SJSA1 (cell line): ENCODE measurements at places on chromosomes 5 and 9. TPM values are rescaled to one million over a fixed set of nuclear protein-coding genes. Genes with fewer than 3 reads are reported as not detected.

DNA sequence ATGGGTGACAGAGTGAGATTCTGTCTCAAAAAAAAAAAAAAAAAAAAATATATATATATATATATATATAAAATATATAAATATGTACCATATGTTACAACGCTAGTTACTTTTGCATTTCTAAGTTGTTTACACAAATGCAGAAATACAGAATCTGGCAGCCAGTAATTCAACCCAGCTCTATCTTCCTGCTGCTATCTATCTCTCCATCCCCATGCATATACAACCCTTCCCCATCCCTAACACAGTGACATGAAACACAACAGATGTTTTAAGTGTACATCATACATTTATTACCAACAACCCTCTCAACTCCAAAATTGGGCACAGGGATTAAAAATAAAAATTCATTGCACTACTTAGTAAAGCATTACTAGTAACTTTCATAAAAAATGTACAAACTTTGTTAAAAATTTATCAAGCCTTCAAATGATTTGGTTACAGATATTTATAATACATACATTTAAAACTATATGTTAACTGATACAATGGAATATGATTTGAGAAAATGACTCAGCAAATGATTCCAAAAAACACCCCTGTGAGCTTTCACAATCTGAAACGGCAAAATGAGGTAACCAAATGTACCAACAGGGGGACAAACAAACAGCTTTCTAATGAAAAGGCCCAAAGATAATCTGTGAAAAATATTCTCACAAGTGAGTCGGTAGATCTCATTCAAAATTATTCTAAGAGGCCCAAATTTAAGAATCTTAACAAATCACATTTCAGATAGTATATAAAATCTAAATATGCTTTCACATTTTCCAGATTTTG is 63.8 kb downstream of the RNF38 start:
- no peaks in the 10 kb centered on the region; the same call in 1 of the 2 replicates for H3K36me3 ChIP-seq
- H3K27me3 ChIP-seq: no peaks in the 10 kb centered on the region
- H3K4me1 ChIP-seq: no peaks in the 10 kb centered on the region
- H3K27ac ChIP-seq: no peak overlapping the region

GRCh38 chr9:18622186-18622836 is 148.4 kb downstream of the ADAMTSL1 start:
- no peak overlapping the region for H3K27ac ChIP-seq
- no peaks in the 10 kb centered on the region for H3K36me3 ChIP-seq
- H3K4me3 ChIP-seq: no peak overlapping the region
- no peaks in the 10 kb centered on the region for H3K4me1 ChIP-seq

- no peak overlapping the region for H3K27ac ChIP-seq
- DNase-seq: no peak
- H3K4me3 ChIP-seq: no peak overlapping the region
- H3K36me3 ChIP-seq: no peaks in the 10 kb centered on the region
- H3K4me1 ChIP-seq: peaks cover 26% of the 10 kb centered on the region
Measured at GRCh38 chr9:13266167-13266566, 13.3 kb downstream of the MPDZ start.

GRCh38 chr9:24698881-24699518 is 153.3 kb upstream of the IZUMO3 start:
- DNase-seq: no peak
- no peaks in the 10 kb centered on the region for H3K36me3 ChIP-seq
- no peaks in the 10 kb centered on the region for H3K4me1 ChIP-seq

DNA sequence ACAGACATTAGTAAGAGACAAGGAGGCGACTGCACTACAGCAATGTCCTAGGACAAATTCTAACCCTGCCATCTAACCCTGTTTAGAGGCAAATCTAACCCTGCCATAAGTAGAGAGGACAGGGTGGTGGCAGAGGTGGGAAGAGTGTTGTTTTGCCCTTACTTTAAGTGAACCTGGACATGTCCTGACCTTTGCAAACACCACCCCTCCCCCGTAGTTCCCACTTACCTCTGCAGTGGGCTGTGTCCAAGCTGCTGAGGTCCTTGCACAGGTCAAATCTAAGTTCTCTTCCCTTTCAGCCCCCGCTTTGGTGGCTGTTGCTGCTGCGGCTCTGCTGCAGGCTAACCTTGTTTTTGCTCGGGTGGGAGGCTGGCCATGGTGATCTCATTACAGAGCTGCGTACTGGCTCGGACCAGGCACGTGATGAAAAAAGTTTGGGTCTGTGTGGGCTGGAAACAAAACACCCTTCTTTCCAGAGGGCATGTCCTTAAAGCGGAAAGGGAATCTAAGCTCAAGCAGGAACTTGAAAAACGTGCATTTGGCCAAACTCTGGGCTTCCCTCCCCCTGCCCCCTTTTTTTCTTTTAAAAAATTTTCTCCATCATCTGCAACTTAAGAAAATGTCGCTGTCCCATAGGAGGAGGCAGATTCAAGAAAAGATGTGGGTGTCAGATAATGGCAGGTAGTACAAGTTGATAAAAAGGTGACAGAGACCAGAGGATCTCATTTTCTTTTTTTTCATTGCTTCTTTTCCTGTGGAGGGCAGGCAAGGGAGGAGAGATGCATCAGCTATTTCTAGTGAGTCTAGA is at the start of gene FAXDC2:
Gene FAXDC2 (minus strand): TSS at position 349 of the 808 bp plus-strand sequence. CDS start 12,425 bp downstream, outside the sequence.
- DNase-seq: no peak
- no peak within 1 kb of the TSS for H3K27ac ChIP-seq
- H3K4me1 ChIP-seq: peaks cover 9% of the 10 kb centered on the region
- H3K27me3 ChIP-seq: no peaks in the 10 kb centered on the region

- H3K4me1 ChIP-seq: peaks cover 20% of the 10 kb centered on the region
- H3K27me3 ChIP-seq: no peaks in the 10 kb centered on the region
- no peak overlapping the region for H3K4me3 ChIP-seq
- H3K27ac ChIP-seq: no peak overlapping the region
Measured at GRCh38 chr9:107276966-107277710, 5.9 kb upstream of the RAD23B start.

GRCh38 chr5:54390015-54390414 is 65.5 kb upstream of the HSPB3 start:
- H3K4me3 ChIP-seq: no peak overlapping the region
- peak; percentile 84 for DNase-seq
- no peaks in the 10 kb centered on the region for H3K27me3 ChIP-seq
- no peaks in the 10 kb centered on the region for H3K36me3 ChIP-seq
- H3K4me1 ChIP-seq: peaks cover 35% of the 10 kb centered on the region

GRCh38 chr9:77892171-77892570 is 139.4 kb downstream of the GNAQ start:
- DNase-seq: no peak
- no peak overlapping the region for H3K27ac ChIP-seq
- no peaks in the 10 kb centered on the region for H3K4me1 ChIP-seq
- no peaks in the 10 kb centered on the region for H3K27me3 ChIP-seq

DNA sequence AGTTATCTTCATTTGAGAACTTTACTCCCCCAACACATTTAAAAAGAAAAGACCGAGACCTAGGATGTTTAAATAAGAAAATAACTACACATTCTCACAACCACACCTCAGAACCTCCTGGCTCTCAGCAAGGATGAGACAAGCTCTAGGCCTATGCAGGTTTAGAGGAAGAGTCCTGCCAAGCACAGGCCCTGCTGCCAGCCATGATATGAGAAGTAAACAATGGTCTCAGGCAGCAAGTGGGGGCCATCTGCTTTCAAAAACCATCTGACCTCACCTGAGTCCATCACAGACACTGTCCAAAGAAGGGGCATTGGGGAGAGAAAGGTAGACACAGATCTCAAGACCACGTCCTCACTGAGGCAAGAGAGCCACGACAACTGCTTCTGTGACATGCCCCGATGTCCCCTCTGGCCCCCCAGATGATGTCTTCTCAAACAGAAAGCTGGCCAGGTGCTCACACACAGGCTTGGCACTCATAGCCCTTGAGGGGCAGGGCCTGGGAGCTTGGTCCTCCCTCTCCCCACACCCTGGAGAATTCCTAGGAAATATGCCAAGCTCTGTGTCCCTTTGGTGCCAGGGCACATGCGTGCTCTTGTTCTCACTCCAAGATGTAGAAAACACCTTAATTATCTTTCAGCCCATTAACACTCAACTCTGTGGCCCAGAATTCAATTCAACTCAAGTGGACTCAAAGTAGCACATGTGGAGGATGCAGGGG is 150.4 kb downstream of the FSTL4 start:
- no peaks in the 10 kb centered on the region for H3K4me1 ChIP-seq
- H3K27me3 ChIP-seq: peaks cover 3% of the 10 kb centered on the region; the same call in 1 of the 2 replicates
- H3K36me3 ChIP-seq: no peaks in the 10 kb centered on the region
- no peak overlapping the region for H3K27ac ChIP-seq
- DNase-seq: no peak

DNA sequence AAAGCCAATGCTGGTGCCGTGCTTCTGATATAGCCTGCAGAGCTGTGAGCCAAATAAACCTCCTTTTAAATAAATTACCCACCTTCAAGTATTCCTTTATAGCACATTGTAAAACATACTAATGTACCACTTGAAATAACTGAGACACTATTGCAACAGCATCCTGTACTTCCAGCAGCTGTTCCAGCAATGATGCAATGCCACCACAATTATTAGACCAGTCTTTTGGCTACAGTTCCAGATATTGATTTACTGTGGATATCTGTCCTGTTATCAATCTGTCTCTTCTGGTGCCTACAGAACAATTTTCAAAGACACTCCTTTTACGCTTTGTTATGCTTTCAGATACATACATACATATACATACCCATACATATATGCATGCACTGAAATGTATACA is 567.9 kb downstream of the TAF11L14 start:
- no peaks in the 10 kb centered on the region for H3K4me1 ChIP-seq
- H3K36me3 ChIP-seq: no peaks in the 10 kb centered on the region
- H3K27ac ChIP-seq: no peak overlapping the region
- no peak for DNase-seq

- no peaks in the 10 kb centered on the region for H3K4me1 ChIP-seq
- H3K27ac ChIP-seq: no peak overlapping the region
- peaks cover 5% of the 10 kb centered on the region; the same call in 1 of the 2 replicates for H3K27me3 ChIP-seq
- no peak for DNase-seq
- H3K36me3 ChIP-seq: no peaks in the 10 kb centered on the region
- H3K4me3 ChIP-seq: no peak overlapping the region
Measured at GRCh38 chr9:126635661-126636439, 22.1 kb downstream of the LMX1B start.

GRCh38 chr9:136671646-136672430 is 9.1 kb downstream of the EGFL7 start:
- H3K36me3 ChIP-seq: no peaks in the 10 kb centered on the region
- H3K4me1 ChIP-seq: no peaks in the 10 kb centered on the region
- no peak overlapping the region for H3K27ac ChIP-seq

DNA sequence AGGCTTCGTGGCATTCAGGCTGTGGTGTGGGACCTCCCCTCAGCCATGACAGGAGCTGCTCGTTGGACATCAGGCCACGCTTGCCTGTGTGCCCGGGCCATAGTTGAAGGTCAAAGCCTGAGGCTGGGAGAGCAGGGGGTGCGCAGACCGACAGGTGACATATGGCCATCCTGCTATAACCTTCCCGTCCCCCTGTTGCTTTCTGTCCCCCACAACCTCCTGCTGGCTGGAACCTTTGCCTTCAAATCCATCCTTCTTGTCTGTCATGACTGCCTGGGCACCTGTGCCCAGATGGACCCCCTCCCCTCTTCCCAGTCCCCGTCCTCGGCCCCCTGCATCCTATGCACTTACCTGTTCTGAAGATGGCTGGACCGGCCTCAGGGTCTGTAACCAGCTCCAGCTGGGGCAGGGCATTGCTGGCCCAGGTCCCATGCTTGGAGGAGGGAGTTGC is 83.2 kb downstream of the WNK2 start:
- H3K27ac ChIP-seq: no peak overlapping the region
- no peak overlapping the region for H3K4me3 ChIP-seq

DNA sequence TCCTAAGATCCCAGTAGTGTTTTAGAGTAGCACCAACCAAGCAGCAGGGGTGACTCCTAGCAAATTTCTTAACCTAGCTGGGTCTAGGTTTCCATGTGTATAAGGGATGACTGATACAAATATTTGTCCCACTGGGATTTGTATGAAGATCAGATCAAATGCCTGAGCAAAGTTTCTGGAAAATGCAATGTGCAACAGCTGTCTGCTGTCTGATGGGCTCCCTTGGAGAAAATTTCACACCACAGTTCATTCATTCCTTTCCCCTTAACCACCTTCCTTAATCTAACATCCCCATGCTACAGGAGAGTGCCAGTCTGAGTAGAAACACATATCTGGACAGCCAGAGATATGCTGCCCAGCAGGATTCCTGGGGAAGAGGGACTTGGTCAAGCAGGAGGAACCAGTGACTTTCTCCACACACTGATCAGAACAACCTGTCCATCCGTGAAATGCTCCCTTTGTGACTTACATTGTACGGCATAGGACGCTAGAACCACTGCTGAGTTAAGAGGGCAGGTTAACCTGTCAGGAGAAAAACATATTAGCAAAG is 53.3 kb downstream of the PTPN3 start:
- no peak overlapping the region for H3K27ac ChIP-seq
- no peak overlapping the region for H3K4me3 ChIP-seq
- no peaks in the 10 kb centered on the region for H3K27me3 ChIP-seq
- no peak for DNase-seq
- H3K4me1 ChIP-seq: peaks cover 13% of the 10 kb centered on the region

- DNase-seq: no peak
- no peaks in the 10 kb centered on the region for H3K27me3 ChIP-seq
- no peaks in the 10 kb centered on the region for H3K36me3 ChIP-seq
- H3K4me3 ChIP-seq: no peak overlapping the region
- H3K4me1 ChIP-seq: no peaks in the 10 kb centered on the region
Measured at GRCh38 chr5:178477802-178478201, 112.4 kb downstream of the COL23A1 start.

DNA sequence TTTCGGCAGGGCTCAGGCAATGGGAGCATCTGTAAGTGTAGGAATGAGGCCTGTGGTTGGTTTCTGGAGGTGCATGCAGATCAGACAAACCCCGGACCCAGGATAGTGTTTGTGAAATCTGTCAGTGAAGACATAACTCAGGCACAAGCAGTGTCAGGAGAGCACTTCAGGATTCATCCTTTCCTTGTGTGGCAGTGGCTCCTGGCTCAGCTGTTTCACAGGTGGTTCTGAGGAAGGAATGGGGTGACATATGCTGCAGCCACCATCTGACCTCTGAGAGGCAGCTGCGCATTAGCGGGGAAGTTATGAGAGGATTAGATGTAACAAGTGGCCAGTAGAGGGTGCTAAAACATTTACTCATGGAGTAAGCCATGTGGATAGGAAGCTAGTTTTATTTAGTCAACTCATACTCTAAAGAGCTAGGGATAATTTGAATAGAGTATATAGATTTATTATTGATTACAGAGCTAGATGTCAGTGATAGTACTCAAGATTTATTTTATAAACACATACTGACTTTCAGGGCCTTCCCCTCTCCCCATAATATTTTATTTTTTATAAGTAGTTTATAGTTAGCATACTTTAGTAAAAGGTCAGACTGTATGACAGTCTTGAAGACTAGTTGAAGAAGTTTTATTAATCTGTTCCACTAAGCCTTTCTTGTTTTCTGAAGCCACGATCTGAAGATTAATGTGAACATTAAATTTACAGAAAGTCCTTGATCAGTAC is 28.4 kb downstream of the NNT start:
- peaks cover 8% of the 10 kb centered on the region; the same call in 1 of the 2 replicates for H3K4me1 ChIP-seq
- H3K36me3 ChIP-seq: peaks cover 70% of the 10 kb centered on the region
- no peak overlapping the region for H3K4me3 ChIP-seq
- peak; percentile 66 for DNase-seq
- H3K27me3 ChIP-seq: no peaks in the 10 kb centered on the region

GRCh38 chr9:97388721-97389238 is 23.1 kb upstream of the TDRD7 start:
- H3K27ac ChIP-seq: no peak overlapping the region
- no peaks in the 10 kb centered on the region for H3K27me3 ChIP-seq
- H3K4me1 ChIP-seq: no peaks in the 10 kb centered on the region; the same call in 1 of the 2 replicates
- no peak for DNase-seq
- H3K36me3 ChIP-seq: no peaks in the 10 kb centered on the region
- no peak overlapping the region for H3K4me3 ChIP-seq

GRCh38 chr9:121633736-121634135 is 17.7 kb upstream of the DAB2IP start:
- H3K27me3 ChIP-seq: no peaks in the 10 kb centered on the region
- no peaks in the 10 kb centered on the region for H3K4me1 ChIP-seq
- DNase-seq: no peak
- no peak overlapping the region for H3K4me3 ChIP-seq
- H3K27ac ChIP-seq: no peak overlapping the region

NR5A1 gene
- total RNA-seq: not detected in 2 replicates

NUTM2G gene
- not detected in 2 replicates for total RNA-seq

SCGB3A2 gene
- total RNA-seq: not detected in 2 replicates
